ENCODE measurements at places on chromosomes 4 and X.
A peak's percentile ranks its signal among the peaks of the same experiment; 100 is the strongest.

DNA sequence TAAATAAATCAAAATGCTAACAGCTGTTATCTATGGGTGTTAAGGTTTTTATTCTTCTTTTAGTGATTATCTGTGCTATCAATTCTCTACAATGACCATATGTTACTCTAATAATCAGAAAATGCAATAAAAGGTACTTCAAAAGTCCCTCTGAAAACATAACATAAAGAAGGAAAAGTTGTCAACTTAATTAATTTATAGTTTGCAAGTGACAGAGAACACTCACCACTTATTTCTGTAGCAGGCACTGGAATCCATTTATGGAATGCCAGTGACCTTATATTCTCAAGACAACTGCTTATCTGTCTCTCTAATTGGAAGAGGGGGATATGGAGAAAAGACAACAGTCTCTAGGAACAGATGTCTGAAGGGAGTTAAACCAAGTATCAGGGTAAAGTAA lies 25.6 kb upstream of the PLS3 start:
- no peak for DNase-seq

GRCh38 chr4:104416725-104417356 lies 77.9 kb downstream of the CXXC4 start:
- DNase-seq: no peak

DNA sequence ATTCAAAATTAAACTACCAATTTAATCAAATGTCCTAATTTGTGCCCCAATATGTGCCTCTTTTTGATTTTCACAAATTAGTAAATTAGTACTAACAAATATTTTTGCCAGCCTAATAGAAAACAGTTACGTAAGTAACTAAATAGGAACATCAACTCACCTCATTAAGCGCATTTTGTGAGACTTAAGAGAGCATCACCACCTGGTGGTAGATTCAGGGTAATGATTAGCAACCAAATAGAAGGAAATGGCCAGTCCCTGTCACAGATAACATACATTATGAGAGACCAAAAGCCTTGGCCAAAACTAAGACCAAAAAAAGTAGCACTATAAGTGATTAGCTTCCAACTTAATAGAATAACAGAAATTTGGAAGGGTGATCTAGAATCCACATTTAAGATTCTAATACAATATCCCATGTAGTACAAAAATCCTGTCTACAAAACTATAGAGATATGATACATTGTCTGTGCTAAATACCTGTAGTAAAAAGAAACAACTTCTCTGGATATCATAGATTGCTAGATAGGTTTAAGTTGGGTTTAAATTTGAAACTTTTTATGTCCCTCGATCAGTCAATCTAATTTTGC lies 46.7 kb downstream of the C4orf46 start:
- DNase-seq: no peak

- DNase-seq: no peak
These were observed 22.1 kb upstream of the TRIM60 start for GRCh38 chr4:165009493-165010227.

DNA sequence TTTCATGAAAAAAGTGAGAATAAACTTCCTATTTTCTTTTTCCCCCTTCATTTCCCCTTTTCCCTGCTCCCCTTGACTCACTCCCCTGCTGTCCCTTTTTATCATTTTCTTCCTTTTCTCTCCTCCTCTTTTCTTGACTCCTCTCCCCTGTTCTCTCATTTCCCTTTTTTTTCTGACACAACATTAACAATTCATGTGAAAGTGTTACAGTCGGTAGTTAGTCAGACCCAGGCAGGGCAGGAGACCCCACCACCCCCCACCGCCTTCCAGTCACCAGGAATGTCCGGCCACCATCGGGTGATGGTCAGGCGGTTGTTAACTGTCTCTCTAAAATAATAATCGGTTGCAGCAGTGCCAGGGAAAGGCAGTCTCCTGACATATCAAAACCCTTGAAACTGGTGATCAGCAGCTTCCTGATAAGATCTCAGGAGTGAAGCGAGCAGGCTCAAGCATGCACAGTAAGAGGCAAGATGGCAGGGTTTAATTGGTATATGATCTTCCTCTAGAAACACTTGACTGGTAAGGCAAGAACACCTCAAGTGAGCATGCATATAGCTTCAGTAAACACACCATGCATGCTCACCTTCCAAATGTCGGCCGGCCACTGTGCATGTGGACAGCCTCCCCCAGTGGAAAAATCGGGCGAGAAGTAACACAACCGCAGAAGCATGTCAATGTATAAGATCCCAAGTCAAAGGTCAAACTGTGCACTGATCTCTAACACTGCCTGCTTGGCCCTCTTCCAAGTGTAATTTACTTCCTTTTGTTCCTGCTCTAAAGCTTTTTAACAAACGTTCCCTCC lies 191.4 kb downstream of the NDST4 start:
- DNase-seq: no peak

DNA sequence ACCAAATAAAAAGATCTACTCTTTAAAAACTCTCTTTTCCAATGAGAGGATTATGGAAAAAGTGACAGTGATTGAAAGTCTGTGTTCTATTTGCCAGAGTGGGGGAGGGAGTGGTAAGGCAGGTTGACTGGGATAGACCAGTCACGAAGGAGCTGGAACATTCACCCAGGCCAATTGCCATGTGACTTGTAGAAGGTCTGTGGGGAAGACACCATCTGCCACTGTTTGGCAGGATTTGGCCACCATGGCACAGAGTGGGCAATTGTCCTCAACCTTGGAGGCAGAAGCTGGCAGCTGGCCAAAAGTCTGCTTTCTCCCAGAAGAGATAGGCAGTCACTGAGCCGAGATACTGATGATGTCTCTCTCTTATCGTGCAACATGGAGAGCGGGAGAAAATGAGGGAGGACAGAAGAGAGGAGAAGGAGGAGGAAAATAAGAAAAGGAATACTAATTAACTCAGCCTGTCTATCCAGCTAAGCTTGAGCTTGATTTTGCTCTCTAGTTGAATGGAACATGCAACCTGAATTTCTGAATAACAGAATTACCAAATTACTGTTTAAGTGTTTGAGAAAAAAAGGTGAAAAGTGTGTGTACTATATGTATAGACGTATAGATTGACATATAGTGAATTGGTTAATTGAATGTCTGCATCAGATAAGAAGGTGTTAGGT lies 267.1 kb downstream of the ARHGAP24 start:
- peak; percentile 59 for DNase-seq

DNA sequence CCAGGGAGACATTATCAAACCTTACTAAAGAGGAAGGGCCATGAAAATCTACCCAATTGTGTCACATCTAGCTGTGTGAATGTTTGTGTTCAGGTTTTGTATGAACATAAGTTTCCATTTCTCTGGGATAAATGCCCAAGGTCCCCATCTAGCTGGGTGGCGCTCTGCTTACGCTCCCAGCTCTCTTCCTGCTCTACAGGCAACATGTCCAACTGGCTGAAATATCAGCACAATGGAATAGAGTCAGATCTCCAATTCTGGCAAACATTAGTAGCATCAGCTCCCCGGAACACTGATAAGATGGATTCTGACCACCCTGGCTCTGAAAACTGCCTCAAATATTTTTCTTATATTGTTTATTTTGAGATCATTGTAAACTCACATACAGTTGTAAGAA lies 74.8 kb downstream of the IRF2 start:
- no peak for DNase-seq

DNA sequence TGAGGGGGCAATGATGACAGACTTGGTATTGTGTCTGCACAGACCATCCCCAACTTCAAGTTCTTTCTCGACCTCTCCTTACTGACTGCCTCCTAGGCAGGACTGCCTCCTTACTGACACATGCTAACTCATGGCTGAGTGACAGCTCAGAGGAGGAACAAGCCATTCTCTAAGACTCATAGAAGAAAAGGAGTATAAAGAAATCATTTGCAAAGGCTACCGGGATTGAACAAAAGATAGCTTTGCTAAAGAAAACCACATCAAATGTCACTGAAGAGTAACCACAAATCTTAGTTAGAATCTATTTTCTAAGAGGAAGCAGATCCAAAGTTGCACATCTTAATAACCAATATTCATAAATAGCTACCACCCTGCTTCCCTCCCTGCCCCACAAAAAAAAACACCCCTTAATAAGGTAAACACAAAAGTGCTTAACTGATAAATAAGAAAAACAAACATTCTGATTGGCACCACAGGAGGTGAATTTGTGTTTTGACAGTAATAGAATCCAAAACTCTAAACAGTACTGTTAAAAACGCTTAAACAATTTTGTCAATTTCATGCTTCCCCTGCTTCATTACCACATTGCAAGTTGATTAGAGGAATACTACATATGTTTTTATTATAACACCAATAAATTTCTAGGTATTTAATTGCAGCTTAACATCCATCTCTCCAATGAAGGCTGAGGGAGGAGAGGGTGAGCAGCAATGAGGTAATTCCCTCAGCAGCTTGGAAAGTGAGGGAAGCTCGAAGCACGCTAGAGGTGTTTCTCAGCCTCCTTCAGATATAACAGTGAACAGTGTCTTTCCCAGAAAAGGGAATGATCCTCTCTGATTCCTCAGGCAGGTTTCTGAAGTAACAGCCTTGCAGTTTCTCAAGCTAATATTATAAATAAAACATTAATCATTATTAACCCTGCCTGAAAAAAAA lies 160.0 kb downstream of the HNRNPD start:
- no peak for DNase-seq

Measured in Right ventricle myocardium superior (tissue), 1 donor.